Stimulated activated CD4-positive, alpha-beta T cell treated with anti-CD3 and anti-CD28 coated beads, TNF-alpha, amount 100 ng/mL, for 1 hour (primary cell): ENCODE measurements at places on chromosomes 12 and 14.

DNA sequence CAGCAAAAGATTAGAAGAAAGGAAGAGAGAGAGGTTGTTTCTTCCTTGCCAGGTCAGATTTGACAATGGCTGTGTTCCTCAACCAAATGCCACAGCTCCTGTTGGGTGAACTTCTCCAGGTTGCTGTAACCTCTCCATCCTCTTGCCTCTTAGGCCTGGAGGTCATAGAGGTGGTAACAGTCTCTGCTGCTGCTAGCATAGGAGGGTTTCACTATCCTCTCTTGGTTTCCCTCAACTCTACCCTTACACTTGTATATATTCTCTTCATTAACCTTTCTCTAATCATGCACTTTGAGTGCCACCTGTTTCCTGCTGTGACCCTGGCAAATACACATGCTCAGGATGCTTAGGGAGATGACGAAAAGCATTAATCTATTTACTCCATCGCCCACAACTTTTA lies 67.7 kb upstream of the HIF1A start:
- no peak for DNase-seq

- DNase-seq: no peak
Observed at GRCh38 chr14:105056303-105056831, 8.9 kb downstream of the GPR132 start.

- no peak for DNase-seq
Observed at GRCh38 chr14:79363291-79363690, 848.0 kb downstream of the DIO2 start.

GRCh38 chr12:24125280-24125679 lies 175.8 kb upstream of the SOX5 start:
- no peak for DNase-seq

DNA sequence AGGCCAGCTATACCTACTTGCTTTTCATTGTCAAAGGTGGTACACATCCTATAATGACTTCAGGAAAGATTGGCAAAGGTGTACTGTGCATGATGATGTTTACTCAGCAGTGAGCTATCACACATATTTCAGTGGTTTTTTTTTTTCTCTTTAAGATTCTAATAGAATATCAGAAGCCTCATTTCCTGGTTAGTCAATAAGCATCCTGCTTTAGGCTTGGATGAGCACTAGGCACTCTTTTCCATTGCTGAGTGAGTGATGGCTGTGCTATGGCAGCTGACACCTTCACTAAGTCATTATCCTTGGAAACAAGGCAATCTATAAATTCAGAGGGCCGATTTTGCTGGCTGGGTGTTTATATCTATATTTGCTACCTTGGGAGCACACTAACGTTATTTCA lies 161.1 kb upstream of the RASSF8 start:
- DNase-seq: no peak

GRCh38 chr14:70527501-70528105 lies 7.2 kb downstream of the ADAM20 start:
- no peak for DNase-seq

GRCh38 chr12:68585966-68586365 lies 24.7 kb upstream of the RAP1B start:
- no peak for DNase-seq

- no peak for DNase-seq
Observed at GRCh38 chr12:64663015-64663414, 52.7 kb downstream of the RASSF3 start.

GRCh38 chr14:54742492-54743350 lies 159.9 kb downstream of the GCH1 start:
- no peak for DNase-seq

GRCh38 chr12:80862531-80862930 lies 75.2 kb downstream of the LIN7A start:
- DNase-seq: no peak

DNA sequence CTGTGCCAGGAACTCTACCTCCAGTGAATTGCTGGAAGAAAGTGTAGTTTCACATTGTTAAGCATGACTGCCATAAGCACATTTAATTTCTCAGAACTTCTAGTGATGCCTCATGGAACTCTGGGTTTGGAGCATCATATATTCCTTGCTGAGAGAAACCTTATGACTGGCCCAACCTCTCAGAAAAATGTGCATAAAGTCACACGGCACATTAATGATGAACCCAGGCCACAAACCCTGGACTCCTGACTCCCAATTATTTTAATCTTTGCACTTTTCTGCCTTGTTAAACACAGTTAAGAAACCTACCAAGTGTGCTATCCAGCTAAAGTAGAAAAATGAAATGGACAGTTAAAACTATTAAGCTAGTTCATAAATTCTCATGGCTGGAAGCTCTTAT lies 5.6 kb downstream of the TCP11L2 start:
- DNase-seq: no peak

DNA sequence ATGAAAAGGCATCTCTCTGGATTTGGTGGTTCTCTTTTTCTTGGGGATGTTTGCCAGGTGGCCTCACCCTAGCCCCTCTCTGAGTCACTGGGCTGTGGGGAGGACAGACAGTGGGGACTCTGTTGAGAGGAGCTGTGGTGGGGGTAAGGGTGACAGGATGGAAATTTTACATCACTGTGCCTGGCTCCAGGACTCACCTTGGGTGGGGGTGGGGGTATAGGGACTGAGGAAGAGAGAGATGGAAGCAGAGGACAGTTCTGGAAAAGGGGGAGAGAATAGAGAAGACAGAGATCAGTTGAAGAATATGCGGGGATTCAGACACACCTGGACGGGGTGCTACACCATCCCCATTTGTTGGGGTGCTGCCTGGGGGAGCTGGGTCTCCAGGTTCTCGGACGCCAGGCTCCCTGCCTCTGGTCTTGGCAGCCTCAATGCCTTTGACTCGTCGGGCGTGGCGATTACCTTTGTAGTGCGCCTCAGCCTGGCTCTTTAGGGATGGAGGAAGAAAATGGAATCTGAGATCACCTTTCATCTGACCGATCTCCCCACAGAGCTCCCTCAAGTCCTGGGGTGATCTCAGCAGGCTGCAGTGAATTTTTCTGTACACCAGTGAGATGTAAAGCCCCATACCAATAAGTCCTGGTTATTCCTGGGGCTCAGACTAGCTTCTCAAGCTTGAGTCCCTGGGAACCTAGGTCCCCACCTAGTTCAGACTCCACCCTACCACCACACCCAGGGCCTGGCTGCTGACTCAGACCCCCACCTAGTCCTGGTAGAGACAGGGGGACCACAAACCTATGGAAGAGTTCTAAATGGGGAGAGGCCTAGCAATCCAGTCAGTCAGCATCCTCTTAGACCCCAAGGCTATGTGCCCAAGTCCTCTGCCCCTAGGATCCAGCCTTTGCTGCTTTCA lies 9.6 kb upstream of the GPR84 start:
- DNase-seq: no peak

DNA sequence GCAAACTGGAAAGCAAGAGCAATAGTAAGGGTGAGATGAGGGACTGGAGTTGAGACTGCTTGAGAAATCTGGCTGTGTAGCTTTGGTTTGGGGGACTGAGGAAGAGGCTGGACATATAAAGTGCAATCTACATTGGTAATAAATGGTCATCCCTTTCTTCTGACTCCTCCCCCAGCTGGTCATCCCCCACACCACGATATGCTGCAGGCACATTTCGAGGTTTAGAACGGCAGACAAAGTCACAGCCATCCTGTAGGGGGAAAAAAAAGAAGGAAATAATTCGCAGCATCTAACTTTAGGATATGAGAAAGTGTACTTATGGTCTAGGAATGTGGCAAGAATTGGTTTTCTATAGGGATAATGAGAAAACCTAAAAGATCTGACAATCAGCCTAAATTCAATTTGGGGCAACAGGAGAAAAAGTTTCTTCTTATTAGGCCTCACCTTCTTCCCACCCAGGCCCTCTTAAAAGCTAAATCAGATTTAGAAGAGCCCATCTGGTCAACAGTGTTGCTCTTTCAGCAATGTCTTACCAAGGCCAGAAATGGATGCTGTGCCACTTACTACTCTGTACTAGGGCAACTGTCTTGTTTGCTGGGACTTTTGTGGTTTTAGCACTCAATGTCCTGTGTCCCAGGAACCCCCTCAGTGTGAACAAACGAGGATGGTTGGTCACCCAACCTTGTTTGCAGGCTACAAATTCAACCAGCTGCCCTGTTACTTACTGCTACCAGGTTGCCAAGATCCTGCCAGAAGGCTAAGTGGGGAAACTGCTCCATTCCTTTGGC lies 7.6 kb downstream of the M6PR start:
- DNase-seq: no peak

GRCh38 chr12:70577283-70577634 lies 60.0 kb downstream of the PTPRB start:
- DNase-seq: no peak

DNA sequence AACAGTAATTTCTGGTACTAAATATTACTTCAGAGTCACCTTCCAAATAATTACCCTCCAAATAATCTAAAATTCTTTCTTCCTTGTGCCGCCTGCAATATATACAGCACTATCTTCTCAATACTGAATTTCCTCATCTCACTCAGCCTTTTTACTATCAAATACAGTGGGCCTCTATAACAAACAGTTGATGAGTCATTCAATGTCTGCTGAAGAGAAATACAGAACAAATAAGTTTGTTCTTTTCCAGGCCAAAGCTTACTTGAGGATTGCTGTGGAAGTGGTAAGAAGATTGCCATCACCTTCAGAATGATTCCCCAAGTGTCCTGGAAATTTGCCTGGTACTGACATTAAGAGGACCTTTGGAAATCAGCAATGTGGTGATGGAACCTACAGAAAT lies 218.2 kb upstream of the ARHGAP5 start:
- no peak for DNase-seq

GRCh38 chr12:26732005-26732908 lies 100.7 kb downstream of the ITPR2 start:
- no peak for DNase-seq

DNA sequence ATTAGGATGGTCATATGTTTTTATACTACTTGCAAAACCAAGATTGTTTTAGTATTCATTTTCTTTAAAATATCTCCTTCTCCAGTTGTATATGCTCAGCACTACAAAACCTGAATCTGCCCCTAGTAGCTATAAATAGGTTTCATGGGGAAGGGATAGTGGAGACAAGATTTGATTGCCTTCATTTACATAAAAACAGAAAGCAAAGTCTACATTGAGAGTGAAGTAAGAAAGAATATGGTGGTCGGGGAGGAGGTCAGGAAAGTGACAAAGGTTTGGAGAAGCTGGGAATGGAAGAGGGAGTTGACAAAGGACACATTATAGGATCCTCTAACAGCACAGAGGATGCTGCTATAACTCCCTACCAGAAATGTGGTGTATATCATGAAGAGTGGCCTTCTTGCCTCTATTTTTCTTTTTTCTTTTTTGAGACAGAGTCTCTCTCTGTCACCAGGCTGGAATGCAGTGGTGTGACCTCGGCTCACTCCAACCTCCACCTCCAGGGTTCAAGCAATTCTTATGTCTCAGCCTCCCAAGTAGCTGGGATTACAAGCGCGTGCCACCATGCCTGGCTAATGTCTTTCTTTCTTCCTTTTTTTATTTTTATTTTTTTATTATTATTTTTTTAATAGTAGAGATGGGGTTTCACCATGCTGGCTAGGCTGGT lies 6.6 kb upstream of the LRP6 start:
- DNase-seq: no peak

DNA sequence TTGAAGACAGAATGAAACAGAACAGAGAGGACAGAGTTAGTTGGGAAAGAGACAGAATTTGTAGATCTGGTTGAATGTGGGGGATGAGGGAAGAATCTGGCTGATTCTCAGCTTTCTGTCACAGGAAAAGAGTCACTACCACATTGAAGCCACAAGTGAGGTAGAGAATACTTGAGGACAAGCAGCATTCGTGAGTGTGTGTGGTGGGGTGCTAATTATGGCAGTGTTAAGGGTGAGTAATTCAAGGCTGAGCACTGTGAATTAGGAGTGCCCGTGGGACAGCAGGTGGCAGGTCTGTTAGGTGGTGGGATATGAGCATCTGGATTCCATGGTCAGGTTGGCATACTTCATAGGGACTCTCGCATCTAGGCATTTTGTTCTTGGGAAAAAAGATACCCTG lies 347.4 kb upstream of the PRICKLE1 start:
- no peak for DNase-seq

DNA sequence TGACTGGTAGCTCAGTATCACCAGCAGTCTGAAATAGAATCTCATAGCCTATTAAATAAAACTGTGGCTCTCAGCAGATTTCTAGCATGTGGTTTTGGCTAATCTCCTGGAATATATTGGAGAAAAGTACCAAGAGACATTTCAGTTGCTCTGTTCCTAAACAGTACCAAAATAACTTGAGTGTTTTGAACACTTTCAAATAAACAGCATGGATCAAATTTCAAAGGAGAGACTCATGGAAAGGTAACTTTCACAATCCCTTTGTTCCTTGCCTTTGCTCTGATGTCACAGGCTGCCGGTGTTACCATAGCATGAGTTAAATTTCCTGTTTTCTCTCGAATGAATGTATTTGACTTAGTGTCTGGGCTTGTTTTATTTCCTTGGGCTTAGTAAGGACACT lies 3.4 kb downstream of the ARG2 start:
- no peak for DNase-seq

- DNase-seq: no peak
Observed at GRCh38 chr14:53772936-53773335, 183.7 kb downstream of the BMP4 start.

DNA sequence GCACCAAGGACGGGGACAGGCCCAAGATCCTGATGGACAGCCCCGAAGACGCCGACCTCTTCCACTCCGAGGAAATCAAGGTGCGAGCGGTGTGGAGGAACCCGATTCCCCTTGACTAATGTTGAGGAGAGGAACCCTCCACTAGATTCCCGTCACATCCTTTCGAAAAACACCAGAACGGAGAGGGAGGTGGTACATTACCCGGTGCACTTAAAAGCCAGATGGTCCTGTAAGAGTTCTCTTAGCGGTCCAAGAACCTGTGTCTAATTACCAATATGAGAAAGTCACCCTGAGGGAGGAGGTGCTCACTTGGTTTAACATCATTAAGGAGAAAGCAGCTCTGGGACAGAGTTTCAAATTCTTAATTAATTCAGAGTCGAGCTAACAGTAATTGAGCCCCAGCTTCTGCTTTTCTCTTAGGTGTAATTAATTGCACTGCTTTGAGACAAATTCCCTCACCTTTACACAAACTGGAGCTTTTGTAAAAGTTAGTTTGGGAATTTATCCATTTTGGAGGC lies 450 bp downstream of the PRKAB1 start:
- no peak for DNase-seq

- DNase-seq: no peak
Observed at GRCh38 chr12:39393890-39394289, 49.0 kb downstream of the KIF21A start.

GRCh38 chr14:45811155-45811554 lies 558.2 kb upstream of the MIS18BP1 start:
- no peak for DNase-seq

DNA sequence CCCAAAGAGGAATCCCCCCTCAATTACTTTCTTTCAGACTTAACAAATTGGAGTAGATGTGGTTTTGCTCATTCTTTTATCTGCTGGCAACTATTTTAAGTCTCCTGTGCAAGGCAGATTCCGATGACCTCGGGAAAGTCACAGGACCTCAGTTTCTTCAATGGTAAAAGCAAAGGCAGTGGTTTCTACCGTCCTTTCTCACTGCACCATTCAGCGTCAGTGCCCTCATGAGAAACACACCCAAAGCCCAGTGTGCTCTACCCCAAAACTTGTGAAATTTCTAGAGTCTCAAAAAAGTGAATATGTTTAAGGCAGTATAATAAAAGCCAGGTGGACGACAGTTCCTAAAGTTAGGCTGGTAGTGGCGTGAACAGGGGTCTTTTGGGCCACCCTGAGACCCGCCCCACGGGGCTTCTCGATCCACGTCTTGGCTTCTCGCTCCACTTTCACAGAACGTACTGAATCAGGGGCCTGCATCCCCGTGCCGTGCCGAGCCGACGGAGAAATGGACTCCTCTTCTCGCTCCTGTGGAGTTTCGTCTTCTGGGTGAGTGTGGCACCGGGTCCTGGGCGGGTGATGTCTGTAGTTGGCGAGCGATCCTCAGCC lies 1.3 kb upstream of the ARHGAP5 start:
- DNase-seq: no peak

GRCh38 chr12:132324173-132324572 lies 5.2 kb downstream of the GALNT9 start:
- DNase-seq: no peak
